ENCODE measurements at places on chromosomes 1 and 21.

DNA sequence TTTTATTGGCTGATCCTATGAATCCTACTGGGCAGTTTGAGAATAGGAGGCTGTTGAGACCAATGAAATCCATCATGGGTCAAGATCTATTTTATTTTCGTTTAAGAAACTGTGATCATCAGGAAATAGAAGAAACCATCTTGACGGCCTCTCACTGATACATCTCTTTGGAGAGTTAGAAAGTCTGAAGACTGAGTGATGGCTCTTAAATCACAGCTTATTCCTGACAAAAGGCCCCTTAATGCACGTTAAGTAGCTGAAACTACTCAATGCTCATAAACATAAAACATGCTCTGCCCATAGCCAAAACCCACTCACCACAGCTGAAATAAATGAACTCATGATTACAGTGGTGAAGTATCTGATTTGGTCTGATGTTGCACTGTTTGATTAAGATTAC is 784.5 kb upstream of the NEGR1 start:
- no peak for DNase-seq

DNA sequence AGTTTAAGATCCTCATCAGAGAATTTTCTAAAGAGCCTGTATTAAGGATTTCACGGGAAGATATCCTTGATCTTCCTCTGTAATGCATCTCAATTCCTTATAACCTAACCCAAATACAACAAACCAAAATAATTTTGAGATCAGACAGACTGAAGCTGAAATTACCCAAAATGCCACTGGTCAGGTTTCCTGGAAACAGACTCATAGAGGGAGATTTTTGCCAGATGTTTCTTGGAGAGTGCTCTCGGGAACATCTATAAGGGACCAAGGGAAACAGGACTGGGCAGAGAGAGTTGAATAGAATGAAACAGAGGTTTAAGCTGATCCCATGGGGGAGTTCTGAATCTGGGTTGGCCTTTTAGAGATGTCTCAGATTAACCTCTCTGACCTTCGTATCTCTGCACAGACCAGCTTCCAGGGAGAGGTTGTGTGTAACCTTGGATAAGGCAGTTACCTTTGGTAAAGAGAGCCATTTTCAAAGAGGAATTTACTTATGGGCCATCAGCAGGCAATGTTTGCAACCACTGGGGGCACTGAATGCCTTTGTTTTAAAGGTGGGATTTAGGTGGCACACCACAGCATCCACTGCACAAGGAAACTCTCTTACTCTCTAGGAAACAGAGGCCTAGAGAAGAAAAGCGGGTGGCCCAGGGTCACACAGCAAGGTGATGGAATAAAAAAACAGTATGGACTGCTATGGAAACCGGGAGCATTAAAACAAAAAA is 130.8 kb upstream of the SGIP1 start:
- DNase-seq = no peak

DNA sequence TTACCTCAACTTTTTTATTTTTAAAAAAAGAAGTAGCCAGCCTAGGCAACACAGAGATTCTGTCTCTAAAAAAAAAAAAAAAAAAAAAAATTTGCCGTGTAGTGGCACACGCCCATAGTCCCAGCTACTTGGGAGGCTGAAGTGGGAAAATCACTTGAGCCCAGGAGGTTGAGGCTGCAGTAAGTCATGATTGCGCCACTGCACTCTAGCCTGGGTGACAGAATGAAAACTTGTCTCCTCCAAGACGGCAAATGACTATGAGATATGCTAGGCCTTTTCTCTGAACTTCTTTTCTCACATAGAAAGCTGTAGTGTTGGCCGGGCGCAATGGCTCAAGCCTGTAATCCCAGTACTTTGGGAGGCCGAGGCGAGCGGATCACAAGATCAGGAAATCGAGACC is 24.7 kb upstream of the PTCH2 start:
- no peak for DNase-seq

GRCh38 chr1:21494196-21494595 is 15.0 kb upstream of the ALPL start:
- no peak for DNase-seq

DNA sequence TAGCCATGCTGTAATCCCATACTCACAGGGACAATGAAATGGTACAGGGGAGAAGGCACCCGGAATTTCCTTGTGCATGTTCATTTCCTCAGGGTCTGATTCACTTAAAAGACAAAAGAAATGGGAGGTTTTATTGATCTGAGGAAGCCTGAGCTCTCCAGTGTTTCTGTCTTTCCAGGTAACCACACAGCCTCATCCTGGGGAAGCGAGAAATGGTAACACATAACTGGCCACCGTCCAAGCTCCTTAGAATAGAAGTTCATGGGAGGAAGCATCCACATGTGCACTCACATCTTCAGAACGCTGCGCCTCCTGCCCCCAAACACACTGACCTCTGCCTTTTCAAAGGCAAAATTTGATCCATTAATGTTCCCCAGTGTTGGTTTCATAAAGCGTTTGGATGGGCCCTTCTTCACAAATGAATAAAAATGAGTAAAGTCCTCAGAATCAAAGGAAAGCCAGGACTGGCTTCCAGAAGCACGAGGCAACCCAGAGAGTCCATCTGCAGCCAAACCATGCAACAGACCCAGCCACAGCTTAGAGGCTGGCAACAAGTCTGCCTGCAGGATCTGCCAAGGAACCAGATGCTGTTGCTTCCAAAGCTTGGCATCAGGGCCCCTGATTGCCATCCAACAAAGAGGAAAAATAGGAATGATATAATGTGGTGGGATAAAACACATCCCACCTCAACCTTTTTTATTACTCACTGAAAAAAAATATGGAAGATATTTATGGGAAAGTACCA is 120.3 kb downstream of the ZBTB18 start:
- no peak for DNase-seq

- DNase-seq = peak; percentile 23
These were observed 88.8 kb upstream of the IPO9 start for GRCh38 chr1:201740086-201740541.

DNA sequence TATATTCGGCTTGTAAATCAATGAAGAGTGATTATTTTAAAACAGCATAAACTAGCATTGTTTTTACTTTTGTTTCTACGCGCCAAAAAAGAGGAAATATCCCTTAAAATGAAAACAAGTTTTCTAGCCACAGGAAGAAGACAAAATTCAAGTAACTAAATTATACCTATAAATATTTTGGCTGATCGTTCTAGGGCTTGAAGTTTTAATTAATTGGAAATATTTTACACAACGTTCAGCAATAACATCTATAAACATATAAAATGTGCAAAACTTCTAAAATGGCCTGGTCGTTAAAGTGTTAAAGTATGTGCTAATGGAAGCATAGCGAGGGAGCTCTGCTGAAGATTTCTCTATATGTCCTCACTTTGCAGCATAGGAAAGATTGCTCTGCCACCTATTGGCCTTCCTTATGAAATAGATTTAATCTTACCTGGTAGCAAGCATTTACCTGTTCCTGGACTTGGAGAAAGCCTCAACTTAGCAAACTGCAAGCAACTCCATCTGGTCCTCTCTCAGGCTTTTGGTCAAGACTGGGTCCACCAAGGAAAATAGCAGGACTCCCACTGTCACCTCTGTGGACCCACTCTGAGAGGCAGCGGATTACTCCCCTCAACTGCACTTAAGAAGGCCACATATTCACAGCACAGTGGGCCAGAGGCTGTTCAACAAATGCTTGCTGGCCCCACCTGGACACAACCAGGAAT is 351.3 kb upstream of the RUNX1 start:
- peak; percentile 62 for DNase-seq
